ENCODE measurements at places on chromosomes 4 and X.

- no peak for DNase-seq
Observed at GRCh38 chrX:70324326-70324725, 34.4 kb downstream of the KIF4A start.

DNA sequence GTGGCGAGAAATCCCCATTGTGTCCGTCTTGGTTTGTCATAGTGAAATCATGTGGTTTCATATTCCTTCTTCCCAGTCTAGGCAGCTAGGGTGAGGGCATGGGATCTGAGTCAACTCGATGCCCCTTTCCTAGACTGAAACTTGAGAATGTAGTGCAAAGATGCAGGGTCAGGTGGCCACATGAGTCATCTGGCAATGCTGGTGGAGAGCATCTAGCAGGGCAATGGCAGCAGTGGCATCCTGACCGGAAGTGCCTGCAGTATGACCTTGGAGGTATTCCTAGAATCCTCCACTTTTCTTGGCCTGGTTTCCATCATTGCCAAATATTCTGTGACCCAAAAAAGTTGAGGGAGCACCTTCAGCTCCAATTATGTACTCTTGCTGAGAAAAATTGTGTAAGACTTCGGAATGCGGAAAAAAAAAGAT lies 39.1 kb upstream of the TMEM184C start:
- no peak for DNase-seq

GRCh38 chr4:8691151-8691775 lies 98.7 kb downstream of the CPZ start:
- no peak for DNase-seq

DNA sequence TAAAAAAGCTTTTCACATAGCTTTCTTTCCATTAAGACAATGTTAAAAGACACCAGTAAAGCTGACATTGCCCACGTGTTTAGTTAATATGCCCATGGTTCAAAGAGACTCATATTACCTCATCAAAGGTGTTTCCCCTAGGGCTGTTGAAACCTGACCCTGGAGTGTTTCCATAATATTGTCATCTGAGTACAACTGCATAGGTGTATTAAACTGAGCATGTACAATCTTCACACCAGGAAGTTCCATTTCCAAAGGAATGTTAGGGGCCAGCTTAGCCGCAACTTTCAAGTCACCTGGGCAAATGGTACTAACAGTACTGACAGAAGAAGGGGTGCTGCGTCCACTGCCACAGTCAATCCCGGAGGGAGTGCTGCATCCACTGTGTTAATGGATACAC lies 27.1 kb downstream of the PDLIM3 start:
- DNase-seq: no peak

DNA sequence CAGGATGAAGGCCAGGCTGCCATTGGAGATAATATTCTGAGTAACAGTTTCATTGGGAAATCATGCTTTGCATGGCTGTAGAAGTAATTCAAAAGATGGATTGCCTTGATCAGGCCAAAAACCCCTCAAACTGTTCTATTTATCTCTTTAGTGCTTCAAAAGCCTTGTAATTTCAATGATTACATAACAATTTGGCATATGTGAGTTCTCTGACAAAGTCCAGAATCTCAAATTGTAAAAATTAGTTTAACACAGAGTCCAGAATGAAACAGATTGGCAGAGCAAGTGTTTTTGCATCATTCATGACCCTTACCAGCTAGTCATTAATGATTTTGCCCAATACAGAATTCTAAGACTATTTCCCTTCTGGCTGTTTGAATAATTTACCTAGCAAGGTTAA lies 347.3 kb downstream of the SPRY1 start:
- DNase-seq: no peak

DNA sequence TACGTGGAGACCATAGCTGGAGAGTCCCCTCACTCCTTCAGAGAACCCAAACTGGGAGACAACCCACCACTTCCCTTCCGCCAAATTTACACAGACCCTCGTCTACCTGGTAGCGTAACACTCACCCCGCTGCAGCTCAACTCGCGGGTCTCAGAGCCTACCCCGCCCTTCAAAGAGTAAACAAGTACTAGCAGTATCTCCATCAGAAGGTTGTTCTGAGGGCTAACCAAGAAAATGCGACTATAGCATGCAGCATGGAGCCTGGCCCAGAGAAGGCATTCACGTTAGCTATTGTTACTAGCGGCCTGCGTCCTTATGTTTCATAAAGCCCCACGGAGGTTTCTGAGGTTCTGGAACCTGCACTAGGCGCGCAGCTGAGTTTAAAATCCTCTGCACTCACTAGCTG lies 531 bp upstream of the MANBA start:
- no peak for DNase-seq

- no peak for DNase-seq
Observed at GRCh38 chr4:156558373-156559025, 413.1 kb downstream of the PDGFC start.

DNA sequence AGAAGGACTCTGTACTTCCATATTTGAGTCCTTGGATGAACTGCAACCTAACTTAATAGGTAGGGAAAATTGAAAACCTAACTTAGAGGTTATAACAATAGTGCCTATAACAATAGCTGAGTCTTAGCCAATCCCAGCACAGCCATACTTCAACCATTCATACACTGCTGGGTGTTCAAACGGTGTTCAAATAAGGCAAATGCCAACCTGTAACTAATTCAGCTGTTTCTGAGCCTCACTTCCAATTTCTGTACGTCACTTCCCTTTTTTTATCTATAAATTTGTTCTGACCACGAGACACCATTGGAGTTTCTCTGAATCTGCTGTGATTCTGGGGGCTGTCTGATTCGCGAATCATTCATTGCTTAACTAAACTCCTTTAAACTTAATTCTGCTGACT lies 9.6 kb upstream of the GRSF1 start:
- DNase-seq: no peak

DNA sequence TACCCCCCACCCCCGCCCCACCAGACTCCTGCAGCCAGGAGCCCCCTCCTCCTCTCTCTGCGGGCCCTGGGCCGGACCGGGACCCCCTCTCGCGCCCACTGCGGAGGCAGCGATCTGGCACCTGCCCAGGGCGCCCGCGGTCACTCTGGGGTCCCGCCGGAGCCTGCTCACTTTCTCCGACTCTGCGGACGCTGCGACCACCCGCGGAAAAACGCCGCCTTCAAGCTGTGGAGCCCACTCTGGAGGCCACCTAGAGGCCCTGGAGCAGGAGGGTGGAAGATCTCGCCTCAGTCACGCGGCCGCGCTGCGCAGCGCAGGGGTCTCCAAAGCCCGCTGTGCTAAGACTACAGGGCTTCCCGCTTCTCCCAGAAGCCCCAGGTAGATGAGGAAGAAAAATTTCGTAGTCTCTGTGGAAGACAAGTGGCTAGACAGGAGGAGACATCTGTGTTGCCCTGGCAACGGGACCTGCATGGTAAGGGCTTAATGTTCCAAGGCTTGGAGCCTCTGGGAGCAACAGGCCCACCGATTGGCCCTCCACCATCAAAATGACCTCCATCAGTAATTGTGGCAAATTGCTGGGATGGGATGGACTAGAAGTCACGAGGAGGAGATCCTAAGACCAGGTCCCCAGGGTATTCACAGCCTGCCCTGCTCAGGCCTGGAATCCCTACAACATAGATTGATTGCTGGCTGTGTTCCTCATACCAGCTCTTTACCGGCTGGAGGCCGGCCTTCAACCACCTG lies at the start of gene PNMA6F:
TSS of gene PNMA6F (minus strand) at position 387 of the 744 bp plus-strand sequence. CDS start 1,093 bp downstream, outside the sequence.
- no peak for DNase-seq

- no peak for DNase-seq
Observed at GRCh38 chr4:48667148-48667547, 112.9 kb downstream of the FRYL start.

- no peak for DNase-seq
Observed at GRCh38 chr4:179678093-179678814, 2236.0 kb upstream of the AGA start.

DNA sequence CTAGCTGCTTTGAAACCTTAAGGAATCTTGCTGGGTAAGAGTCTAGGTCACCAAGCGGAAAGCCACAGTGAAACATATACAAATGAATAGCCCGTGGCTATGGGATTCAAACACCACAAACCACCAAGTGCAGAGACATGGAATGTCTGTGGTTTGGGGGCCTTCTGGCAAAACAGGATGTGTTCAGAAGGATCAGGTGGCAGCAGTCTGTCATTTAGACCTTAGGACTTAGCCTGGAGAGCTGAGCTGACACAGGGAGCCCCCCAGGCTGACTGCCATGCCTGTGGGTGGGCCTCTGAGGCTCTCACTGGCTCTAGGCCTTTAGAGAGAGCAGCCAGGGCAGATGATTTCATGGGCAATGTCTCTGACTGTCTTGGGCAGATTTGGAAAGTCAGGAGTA lies 225.6 kb downstream of the FBXW7 start:
- DNase-seq: no peak

DNA sequence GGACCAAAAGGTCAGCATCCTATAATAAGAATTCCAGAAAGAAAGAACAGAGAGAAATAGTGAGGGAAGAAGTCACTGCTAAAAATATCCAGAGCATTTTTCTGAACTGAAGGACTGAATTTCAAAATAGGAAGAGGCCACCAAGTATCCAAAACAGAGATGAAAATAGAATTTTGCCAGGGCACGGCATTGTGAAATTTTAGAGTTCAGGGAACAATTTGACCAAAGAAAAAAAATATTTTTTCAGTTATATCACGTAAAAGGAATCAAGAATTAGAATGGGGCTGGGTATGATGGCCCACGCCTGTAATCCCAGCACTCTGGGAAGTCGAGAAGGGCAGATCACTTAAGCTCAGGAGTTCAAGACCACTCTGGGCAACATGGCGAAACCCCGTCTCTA lies 65.4 kb downstream of the FGFBP1 start:
- DNase-seq: no peak

- DNase-seq: no peak
Observed at GRCh38 chr4:66331761-66332160, 661.5 kb upstream of the EPHA5 start.

DNA sequence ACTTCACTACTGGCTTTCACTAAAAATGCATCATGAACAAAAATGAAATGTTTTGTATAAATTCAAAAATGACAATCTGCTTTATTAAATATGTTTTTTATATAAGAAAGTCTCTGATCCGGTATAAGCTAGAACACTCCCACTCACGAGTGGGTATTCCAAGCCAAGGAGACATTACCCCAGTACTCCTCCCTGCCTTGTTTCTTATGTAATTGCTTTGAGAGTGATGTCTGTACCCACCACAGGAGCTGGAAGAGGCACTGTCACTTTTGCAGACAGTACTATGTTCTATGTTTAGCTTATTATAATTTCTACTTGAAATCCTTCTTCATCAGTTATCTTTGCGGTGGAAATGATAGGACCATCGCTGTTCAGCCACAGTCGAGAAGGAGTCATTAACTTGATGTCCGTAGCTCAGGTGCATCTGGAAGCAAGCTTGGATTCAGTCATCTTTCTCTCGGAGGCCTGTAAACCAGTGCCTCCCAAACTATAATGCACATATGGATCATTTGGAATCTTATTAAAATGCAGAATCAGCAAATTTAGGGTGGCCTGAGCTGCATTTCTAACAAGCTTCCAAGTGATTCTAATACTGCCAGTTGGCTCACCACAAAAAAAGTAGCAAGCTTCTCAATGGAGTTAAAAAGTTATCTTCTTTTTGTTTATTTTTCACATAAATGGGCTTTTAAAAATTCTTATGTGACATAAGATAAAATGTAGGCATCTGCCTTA lies 396.4 kb downstream of the GRIA2 start:
- DNase-seq: no peak

GRCh38 chrX:20046223-20046622 lies 55.4 kb upstream of the BCLAF3 start:
- DNase-seq: no peak

DNA sequence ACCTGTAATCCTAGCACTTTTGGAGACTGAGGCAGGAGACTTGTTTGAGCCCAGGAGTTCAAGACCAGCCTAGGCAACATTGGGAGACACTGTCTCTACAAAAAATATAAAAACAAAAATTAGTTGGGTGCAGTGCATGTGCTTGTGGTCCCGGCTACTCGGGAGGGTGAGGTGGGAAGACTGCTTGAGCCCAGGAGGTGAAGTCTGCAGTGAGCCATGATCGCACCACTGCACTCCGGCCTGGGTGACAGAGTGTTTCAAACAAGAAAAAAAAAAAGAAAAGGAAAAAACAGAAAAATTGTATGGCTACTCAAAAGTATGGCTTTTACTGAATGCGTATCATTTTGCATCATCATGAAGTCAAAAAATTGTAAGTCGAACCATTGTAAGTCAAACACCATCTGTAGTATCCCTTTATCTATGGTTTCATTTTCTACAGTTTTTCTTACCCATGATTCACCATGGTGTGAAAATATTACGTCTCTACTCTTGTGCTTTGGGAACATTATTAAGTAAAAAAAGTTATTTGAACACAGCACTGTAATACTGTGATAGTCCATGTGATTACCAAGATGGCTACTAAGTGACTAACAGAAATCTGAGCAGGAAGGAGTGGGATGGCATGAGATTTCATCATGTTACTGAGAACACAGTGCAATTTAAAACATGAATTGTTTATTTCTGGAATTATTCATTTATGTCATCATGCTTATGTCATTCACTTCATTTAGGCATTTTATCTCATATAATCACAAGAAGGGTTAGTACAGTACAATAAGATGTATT lies 26.5 kb upstream of the MANBA start:
- DNase-seq: no peak

- DNase-seq: peak; percentile 63
Observed at GRCh38 chr4:88592600-88593448, 544 bp downstream of the HERC3 start.

GRCh38 chrX:42524379-42524778 lies 253.6 kb downstream of the PPP1R2C start:
- no peak for DNase-seq

DNA sequence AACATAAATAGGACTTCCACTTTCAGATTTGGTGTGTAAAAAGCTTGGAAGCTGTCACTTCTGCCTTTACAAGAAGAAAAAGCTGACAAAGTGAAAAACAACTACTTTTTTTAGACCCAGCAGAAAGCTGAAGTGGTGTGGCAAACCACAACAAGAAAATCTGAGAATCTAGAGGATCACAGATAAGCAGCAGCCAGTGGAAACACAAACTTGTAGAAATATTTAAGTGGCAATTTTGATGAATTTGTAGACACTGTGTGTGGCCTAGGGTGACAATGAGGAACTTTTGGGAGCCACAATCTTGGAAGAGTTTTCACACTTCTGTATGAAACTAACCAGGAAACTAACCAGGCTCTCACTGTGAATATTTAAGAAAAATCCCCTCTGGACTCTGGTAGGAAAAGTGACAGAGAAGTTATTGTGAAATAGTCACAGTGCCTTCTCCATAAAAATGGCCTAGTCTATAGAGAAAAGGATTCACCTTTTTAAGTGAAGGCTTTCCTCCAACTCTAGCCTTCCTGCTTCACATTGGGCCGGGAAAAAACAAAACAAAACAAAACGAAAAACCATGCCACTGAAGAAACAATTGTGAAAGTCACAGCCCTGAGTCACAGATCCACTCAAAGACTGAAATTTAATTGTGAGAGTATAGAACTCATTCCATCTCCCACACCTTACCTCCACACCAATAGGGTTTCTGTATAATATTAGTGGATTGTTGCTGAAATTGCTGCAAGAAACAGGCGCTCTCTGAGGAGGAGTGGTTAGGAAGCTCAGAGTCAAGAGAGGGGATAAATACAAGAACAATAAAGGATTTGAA lies 26.7 kb upstream of the GUCY1A1 start:
- no peak for DNase-seq
